HCT116 (cell line): ENCODE measurements at places on chromosomes 16 and 17. TPM values are rescaled to one million over a fixed set of nuclear protein-coding genes. Genes with fewer than 3 reads are reported as not detected.

DNA sequence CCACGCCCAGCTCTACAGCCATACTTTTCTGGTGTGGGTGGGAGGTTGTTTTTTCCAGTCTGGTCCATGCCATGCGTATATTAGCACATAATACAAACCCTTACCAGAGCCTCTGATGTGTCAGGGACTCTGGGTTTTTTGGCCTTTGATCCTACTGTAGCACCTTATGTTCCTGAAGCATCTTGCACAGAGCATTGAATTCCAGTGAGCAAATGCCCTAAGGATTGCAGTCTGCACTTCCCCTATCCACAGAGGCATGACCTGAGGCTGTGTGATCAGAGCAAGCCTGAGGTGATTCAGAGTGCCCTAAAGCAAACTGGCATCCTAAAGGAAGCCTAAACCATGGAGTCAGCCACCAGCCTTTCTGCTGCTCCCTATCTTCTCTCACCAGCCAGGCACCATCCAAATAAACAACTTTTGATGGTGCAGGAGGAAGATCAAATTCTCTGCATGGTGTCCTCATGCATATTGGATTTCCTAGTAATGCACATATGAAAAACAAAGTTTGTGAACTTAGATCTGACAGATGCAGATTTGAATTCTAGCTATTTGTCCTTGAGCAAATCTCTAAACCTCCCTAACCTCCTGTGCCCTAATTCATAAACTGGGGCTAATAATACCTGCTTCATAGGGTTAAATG lies 41.2 kb upstream of the HAS3 start:
- no peaks in the 10 kb centered on the region for H3K27me3 ChIP-seq
- H3K27ac ChIP-seq = peak overlapping the region; percentile 62
- peak; percentile 73 for DNase-seq
- peak overlapping the region; percentile 4; the same call in 1 of the 2 replicates for H3K4me3 ChIP-seq
- H3K4me1 ChIP-seq = peaks cover 84% of the 10 kb centered on the region
- H3K36me3 ChIP-seq = no peaks in the 10 kb centered on the region

GRCh38 chr16:22023505-22023904 lies 15.6 kb downstream of the MOSMO start:
- peak overlapping the region; percentile 33; the same call in 1 of the 2 replicates for H3K27ac ChIP-seq
- no peak for DNase-seq
- no peaks in the 10 kb centered on the region for H3K36me3 ChIP-seq
- peaks cover 94% of the 10 kb centered on the region for H3K4me1 ChIP-seq
- H3K4me3 ChIP-seq = no peak overlapping the region

DNA sequence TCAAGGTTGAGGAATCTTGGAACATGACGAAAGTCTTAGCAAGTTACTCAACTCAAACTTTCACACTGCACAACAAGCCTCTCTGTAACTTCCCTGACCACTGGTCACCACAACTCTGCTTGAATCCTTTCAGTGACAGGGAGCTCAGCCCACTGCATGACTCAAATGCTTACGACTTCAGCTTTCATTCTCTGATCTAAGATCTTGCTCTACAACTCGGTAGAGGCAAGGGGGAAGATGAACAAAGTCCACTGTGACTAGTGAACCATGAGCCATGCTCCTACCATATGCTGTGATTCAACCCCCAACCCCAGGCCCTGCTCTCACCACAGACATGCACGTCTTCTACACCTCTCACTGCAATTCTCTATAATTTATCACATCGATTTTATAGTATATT lies 160.9 kb downstream of the SLC39A11 start:
- DNase-seq = no peak
- peaks cover 10% of the 10 kb centered on the region for H3K4me1 ChIP-seq
- no peaks in the 10 kb centered on the region for H3K27me3 ChIP-seq

GRCh38 chr16:27698266-27698665 lies 148.3 kb downstream of the KATNIP start:
- no peaks in the 10 kb centered on the region for H3K36me3 ChIP-seq
- no peak for DNase-seq
- H3K27me3 ChIP-seq = no peaks in the 10 kb centered on the region

DNA sequence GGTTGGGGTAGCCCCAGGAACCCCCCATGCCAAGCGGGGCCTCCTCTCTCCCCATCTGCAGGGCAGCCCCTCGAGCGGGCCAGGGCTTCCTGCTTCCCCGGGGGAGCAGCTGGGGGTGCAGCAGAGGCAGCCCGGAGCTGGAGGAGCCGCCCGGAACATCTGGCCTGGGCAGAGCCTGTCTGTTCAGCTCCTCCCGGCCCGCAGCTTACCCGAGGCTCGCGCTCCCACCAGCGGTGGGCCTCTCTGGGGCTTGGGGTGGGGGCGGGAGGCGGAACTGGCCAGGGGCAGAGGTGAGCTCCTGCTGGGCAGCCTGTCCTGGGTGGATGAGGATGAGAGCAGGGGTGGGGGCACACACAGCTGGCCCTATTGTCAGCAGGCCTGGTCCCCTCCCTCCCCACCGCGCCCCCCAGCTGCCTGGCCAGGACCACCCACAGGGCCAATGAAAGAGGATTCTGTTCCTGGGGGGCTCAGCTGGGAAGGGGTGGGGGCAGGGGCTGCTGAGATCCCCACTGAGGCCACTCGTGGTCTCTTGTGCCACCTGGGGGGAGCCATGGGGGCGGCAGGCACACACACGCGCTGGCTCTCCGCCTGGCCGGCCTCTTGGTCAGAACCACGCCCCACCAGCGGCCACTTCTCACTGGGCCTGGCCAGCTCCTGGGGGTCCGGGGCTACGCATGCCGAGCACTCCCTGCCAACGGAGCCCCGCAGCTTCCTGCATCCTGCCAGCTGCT lies 34.7 kb downstream of the BAHCC1 start:
- H3K36me3 ChIP-seq = no peaks in the 10 kb centered on the region
- peaks cover 22% of the 10 kb centered on the region for H3K4me1 ChIP-seq
- H3K4me3 ChIP-seq = no peak overlapping the region
- H3K27me3 ChIP-seq = no peaks in the 10 kb centered on the region

DNA sequence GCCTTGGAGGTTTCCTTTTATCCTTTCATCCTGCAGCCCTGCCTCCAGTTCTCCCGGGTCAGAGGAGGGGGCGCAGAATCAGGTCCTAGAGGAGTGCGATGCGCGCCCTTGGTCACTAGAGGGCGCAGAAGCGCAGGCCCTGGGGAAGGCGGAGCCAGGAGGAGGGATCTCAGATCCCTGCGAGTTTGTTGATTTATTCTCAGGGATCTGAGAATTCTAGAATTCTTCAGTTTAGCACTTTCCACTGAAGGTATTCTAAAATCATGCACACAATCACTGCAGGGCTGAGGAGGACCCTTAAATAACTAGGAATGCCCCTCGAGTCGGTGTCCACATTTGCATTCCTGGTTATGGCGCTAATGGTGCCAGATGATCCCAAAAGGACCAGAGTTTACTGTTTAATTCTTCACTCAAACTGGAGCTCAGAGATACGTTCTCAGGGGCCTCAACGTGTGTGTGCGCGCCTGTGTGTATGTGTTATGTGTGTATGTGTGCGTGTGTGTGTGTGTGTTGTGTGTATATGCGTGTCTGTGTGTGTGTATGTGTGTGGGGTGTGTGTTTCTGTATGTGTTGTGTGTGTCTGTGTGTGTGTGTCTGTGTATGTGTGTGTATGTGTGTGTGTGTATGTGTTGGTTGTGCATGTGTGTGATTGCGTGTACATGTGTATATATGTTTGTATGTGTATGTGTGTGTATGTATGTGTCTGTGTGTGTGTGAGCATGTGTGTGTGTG lies 6.9 kb upstream of the ELAC2 start:
- H3K27me3 ChIP-seq = 0 out of 2 replicates have a peak, but pooled peaks cover 3% of the 10 kb centered on the region
- no peaks in the 10 kb centered on the region for H3K36me3 ChIP-seq
- H3K4me1 ChIP-seq = peaks cover 9% of the 10 kb centered on the region; the same call in 1 of the 2 replicates
- no peak for DNase-seq
- H3K27ac ChIP-seq = no peak overlapping the region
- peak overlapping the region; percentile 35 for H3K4me3 ChIP-seq

DNA sequence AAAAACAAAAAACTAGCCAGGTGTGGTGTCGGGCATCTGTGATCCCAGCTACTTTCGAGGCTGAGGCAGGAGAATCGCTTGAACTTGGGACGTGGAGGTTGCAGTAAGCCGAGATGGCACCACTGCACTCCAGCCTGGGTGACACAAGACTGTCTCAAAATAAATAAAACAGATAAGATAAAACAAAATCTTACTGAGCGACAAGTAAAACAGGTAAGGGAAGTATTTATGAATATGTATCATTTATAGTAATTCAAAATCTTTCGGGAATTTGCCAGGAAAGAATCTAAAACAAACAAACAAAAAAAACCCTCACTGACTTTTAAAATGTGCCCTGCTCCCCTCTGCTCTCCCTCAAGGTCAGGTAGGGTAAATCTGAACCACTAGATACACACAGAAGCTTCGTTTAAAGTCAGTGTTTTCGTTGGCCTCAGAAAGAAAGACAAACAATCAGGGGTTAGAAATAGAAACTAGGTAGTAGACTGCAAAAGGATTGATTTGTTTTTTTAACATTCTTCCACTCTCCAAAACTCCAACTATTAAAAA lies 2.1 kb downstream of the PRPSAP1 start:
- DNase-seq = no peak
- H3K4me1 ChIP-seq = no peaks in the 10 kb centered on the region
- peaks cover 9% of the 10 kb centered on the region; the same call in 1 of the 2 replicates for H3K36me3 ChIP-seq
- H3K27me3 ChIP-seq = no peaks in the 10 kb centered on the region
- no peak overlapping the region for H3K4me3 ChIP-seq

GRCh38 chr16:23389201-23389600 lies 63.8 kb downstream of the COG7 start:
- H3K27me3 ChIP-seq = no peaks in the 10 kb centered on the region
- no peaks in the 10 kb centered on the region for H3K4me1 ChIP-seq
- H3K27ac ChIP-seq = no peak overlapping the region
- 0 out of 2 replicates have a peak, but pooled peaks cover 3% of the 10 kb centered on the region for H3K36me3 ChIP-seq
- no peak for DNase-seq

- no peak within 1 kb of the TSS for H3K4me3 ChIP-seq
- peaks cover 9% of the 10 kb centered on the region; the same call in 1 of the 2 replicates for H3K27me3 ChIP-seq
- H3K36me3 ChIP-seq = no peaks in the 10 kb centered on the region
- no peak within 1 kb of the TSS for H3K27ac ChIP-seq
- no peak for DNase-seq
These were observed at the start of the genes KCTD19 and LRRC36 for GRCh38 chr16:67326472-67327309. Gene KCTD19 (minus strand): TSS chr16:67326741. CDS start chr16:67326707, 34 bp downstream. Gene LRRC36 (plus strand): TSS chr16:67326815. CDS start chr16:67326863, 48 bp downstream.

DNA sequence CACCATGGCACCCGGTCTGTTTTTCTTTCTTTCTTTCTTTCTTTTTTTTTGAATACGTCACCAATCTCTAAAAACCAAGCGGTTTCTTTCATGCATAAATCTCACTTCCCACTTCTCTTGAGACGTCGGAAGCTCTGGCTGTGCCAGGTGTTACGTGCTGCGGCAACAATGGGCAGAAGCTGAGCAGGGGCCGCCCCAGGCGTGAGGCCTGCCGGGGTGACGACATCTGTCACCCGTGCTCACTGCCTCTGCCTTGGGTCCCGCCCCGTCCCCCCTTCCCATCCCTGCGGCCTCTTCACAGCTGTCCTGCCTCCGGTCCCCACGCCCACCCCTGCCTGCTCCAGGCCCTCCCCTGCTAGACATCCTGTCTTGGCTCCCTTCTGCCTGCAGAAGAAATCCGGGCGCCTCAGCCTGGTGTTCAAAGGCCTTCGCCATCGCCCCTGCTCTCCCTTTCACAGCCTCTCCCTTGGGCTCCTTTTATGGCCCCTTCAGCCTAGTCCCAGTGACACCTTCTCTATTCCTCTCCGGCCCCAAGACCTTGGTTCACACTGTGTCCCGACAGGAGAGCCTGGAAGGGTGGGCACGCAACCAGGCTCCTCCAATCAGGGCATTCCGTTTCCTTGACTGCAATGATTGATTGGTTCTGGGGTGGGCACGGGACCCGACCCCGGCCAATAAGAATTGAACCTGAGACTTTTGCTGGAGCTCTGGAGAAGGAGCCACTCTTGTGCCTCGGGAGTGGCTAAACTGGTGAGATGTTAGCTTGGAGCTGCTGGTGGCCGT lies 4.8 kb downstream of the P2RX1 start:
- DNase-seq = no peak
- H3K36me3 ChIP-seq = no peaks in the 10 kb centered on the region
- H3K27ac ChIP-seq = no peak overlapping the region
- no peaks in the 10 kb centered on the region for H3K27me3 ChIP-seq
- H3K4me1 ChIP-seq = peaks cover 8% of the 10 kb centered on the region
- H3K4me3 ChIP-seq = no peak overlapping the region

GRCh38 chr16:75854152-75854551 lies 127.9 kb upstream of the CPHXL start:
- no peak overlapping the region for H3K27ac ChIP-seq
- no peak for DNase-seq
- no peak overlapping the region for H3K4me3 ChIP-seq
- no peaks in the 10 kb centered on the region for H3K4me1 ChIP-seq

- H3K4me1 ChIP-seq = no peaks in the 10 kb centered on the region
- H3K36me3 ChIP-seq = no peaks in the 10 kb centered on the region
- DNase-seq = peak; percentile 19
- no peak overlapping the region for H3K27ac ChIP-seq
- H3K4me3 ChIP-seq = no peak overlapping the region
These were observed 51.8 kb downstream of the CA10 start for GRCh38 chr17:52106638-52107261.

DNA sequence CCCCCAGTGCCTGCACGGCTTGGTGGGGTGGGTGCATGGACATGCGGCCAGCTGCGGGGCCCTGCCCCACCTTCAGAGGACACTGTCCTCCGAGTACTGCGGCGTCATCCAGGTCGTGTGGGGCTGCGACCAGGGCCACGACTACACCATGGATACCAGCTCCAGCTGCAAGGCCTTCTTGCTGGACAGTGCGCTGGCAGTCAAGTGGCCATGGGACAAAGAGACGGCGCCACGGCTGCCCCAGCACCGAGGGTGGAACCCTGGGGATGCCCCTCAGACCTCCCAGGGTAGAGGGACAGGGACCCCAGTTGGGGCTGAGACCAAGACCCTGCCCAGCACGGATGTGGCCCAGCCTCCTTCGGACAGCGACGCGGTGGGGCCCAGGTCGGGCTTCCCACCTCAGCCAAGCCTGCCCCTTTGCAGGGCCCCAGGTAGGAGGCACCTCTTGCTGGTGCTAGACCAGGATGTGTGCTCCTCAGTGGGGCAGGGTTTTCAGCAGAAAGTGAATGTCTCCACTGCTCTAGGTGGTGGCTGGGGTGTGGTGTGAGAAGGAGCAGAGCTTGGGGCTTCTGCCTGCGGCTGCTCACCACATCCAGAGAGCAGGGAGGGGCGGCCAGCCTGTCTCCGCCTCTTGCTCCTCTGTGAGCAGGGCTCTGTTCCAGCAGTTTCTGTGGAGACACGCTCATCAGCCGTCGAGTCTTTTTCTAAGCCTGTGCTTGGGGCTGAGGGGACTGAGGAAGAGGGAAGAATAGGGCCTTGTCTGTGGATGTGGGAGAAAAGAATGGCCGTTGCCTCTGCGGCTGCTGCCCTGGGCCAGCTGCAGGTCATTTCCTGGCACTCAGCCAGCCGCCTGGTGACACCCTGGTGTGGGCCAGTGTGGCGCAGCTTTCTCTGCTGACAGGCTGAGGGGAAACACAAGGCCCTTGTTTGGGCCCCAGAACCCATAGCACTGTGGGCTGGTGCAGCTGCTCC lies 2.2 kb downstream of the ZNF276 start:
- H3K36me3 ChIP-seq = peaks cover 21% of the 10 kb centered on the region
- H3K4me3 ChIP-seq = peak overlapping the region; percentile 88
- peak overlapping the region; percentile 97 for H3K27ac ChIP-seq
- no peaks in the 10 kb centered on the region for H3K27me3 ChIP-seq
- DNase-seq = no peak

CIITA gene
- 0.25 TPM for total RNA-seq

KCNJ12 gene
- 5.8 TPM for total RNA-seq

SLC35B1 gene
- total RNA-seq = 87.5 TPM

USP6 gene
- total RNA-seq = 0.10 TPM

KRTAP3-2 gene
- not detected for total RNA-seq

MYL4 gene
- 0.32 TPM for total RNA-seq

NXPH3 gene
- 0.10 TPM for total RNA-seq

GINS2 gene
- total RNA-seq = 53.3 TPM

MAF gene
- total RNA-seq = 0.27 TPM

QPRT gene
- total RNA-seq = 0.52 TPM
